ENCODE measurements at places on chromosomes 11 and 22.

DNA sequence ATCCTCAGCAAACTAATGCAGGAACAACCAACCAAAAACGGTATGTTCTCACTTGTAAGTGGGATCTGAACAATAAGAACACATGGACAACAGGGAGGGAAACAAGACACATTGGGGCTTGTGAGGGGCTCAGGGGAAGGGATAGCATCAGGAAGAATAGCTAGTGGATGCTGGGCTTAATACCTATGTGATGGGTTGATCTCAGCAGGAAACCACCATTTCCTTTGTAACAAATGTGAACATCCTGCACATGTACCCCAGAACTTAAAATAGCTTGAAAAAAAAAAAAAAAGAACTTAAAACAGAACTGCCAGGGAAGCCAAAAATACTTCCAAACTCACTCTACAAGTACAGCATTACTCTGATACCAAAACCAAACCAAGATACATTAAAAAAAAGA is 33.8 kb downstream of the CASP4 start:
- DNase-seq = no peak

GRCh38 chr22:25281675-25282345 is 62.4 kb downstream of the CRYBB2 start:
- DNase-seq = no peak

DNA sequence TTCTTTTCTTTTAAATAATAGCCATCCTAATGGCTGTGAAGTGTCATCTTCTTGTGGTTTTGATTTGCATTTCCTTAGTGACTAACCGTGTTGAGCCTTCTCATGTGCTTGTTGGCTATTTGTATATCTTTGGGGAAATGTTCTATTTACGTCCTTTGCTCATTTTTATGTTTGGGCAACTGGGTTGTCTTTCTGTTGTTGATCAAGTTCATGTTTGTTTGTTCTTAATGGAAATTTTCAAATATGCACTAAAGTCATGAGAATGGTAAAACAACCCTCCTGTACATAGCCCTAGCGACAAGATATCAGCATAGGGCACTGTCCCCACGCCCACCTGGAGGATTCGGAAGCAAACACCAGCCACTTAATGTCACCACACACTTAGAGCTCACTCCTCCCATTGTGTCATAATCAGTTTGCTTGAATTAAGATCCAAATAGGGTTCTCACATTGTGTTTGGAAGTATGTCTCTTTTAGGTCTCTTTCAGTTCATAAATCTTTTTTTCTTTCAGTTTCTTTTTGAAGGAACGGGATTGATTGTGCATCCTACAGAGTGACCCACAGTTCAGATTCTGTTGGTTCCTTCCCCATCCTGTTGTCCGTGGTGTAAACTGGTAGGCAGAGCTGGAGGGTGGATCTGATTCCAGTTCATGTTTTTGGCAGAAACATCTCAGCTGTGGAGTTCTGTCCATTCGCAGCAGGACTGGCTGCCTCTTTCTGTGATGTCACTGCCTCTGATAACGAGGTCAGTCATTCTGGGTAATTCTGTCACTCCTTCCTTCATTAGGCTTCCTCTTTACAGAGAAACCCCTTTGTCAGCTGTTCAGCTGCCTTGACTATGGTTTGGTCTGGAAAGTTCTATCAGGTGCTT is 26.4 kb upstream of the ADORA2A start:
- DNase-seq = no peak

DNA sequence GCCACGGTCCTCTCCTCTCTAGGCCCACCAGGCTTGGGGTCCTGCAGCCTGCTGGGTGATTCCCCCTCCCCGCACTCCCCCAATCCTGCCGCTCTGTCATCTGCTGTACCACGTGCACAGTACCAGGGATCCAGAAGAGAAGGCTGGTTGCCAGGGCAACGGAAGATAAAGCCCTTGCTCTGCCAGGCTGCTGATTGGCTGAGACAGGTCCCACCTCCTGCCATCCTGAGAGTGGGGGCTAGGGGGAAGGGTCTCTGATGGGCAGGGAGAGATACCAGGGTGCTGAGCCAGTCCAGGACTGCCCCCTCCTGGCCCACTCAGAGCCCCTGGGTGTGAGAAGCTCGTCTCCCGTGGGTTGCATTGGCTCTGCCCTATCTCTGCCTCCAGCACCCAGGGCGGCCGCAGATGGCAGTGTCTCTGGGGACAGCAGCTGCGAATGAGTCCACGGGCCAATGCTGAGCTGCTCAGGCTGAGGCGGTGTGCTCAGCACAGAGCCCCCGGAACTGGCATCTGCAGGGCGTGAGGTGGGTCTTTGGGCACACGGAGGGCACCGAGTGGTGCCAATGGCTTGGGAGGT is at the start of gene SMIM45:
Gene SMIM45, plus strand, starts transcription at position 253 of the 577 bp plus-strand sequence.
- DNase-seq = no peak

- no peak for DNase-seq
These were observed 350.4 kb upstream of the B3GAT1 start for GRCh38 chr11:134762248-134763029.

GRCh38 chr22:23183061-23183698 is 2.9 kb downstream of the BCR start:
- no peak for DNase-seq

DNA sequence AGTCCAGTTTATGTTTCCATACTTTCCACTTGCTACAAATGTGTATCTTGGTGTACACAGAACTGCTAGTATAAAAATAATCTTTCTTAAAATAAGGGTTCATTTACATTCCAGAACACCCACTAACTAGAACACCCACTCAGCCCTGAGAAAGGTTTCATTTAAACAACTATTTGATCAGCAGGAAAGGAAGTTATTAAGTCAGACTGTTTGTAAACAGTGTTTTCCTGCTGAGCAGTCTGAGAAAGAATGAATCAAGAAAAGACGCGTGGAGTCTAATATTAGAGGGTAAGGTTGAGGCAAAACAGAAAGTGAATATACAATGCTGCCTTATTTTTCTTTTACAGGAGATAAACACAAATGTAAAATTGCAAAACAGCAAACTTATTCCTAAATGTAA is 32.7 kb downstream of the NARS2 start:
- DNase-seq = no peak

GRCh38 chr11:104525416-104525815 is 361.5 kb upstream of the PDGFD start:
- no peak for DNase-seq

DNA sequence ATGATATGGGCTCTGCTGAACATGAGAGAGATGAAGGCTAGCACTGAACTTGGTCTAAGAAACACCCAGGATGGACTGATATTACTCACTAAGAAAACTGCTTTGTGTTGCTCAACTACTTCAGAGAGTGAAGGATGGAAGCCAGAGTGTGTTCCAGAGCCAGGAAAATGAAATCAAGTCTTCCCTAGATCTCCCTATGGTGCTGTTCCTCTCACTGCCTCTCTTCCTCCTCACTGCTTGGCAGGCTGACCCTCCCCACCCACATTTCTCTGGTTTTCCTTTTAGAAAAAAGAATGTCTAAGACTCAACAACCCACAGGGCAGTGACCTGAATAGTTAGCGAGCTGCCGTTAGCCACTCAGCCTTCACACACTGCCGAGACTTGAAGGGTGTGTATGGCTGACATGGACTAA is 65.6 kb downstream of the CCDC81 start:
- DNase-seq = no peak

- no peak for DNase-seq
These were observed 36.8 kb upstream of the ADORA2A start for GRCh38 chr22:24390576-24390975.

DNA sequence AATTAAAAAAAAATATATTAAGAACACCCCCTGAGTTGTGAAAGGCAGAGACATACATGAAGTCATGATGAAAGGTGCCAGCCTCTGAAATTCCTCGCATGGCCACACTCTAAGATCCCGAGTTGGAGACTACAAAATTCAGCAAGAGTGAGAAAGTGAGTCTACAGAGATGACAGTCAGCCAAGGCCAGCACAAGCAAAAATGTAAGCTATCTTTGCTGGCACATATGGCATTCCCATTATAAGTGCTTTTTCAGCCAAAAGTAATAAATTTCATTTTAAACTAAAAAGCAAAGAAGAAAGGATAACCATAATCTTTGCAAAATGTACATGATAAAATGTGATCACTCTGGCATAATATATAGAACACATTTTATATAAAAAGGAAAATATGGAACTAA is 40.6 kb downstream of the FANCF start:
- no peak for DNase-seq

Data from stimulated activated CD4-positive, alpha-beta T cell treated with anti-CD3 and anti-CD28 coated beads, Interleukin-1b, Interleukin-23, amount 100 ng/mL, for 1 hour (primary cell).